ENCODE measurements at places on chromosomes 3 and 15.
A peak's percentile ranks its signal among the peaks of the same experiment; 100 is the strongest.

GRCh38 chr15:60328852-60329443 lies 68.8 kb downstream of the ANXA2 start:
- DNase-seq = peak; percentile 32

GRCh38 chr3:141413801-141414689 lies 45.7 kb downstream of the ZBTB38 start:
- DNase-seq = no peak

GRCh38 chr3:134892326-134892725 lies 97.3 kb downstream of the EPHB1 start:
- no peak for DNase-seq

DNA sequence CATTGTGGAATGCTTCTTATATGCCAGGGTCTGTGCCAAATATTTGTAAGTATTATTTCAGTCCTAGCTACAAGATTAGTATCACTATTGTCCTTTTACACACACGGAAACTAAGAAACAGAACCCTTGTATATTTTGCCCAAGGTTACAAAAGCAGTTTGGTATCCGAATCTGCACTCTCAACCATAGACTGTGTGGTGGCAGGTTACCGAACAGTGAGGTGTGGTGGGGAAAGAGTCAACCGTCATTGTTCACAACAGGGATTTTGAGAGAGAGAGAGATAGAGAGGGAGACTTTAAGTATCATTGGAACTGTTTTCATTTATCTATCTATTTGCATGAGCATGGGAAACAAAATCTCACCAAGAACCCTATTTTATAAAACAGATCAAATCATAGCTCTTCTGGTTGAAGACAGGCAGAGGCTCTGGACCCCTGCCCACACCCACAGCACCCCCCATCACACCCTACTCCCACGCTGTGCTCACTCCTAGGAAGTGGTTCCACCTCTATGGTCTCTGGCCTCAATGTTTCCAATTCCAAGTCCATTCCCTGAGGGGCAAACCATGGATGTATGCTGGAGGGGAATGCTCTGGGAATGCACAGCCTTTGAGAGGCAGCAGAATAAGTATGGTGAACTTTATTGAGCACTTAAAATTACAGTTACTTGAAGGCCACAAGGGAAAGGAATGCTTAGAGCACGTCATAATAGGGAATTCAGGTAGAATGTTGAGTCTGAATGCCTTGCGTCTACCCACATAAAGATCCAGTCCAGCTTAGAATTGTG lies 69.0 kb downstream of the ARHGAP31 start:
- DNase-seq = no peak

DNA sequence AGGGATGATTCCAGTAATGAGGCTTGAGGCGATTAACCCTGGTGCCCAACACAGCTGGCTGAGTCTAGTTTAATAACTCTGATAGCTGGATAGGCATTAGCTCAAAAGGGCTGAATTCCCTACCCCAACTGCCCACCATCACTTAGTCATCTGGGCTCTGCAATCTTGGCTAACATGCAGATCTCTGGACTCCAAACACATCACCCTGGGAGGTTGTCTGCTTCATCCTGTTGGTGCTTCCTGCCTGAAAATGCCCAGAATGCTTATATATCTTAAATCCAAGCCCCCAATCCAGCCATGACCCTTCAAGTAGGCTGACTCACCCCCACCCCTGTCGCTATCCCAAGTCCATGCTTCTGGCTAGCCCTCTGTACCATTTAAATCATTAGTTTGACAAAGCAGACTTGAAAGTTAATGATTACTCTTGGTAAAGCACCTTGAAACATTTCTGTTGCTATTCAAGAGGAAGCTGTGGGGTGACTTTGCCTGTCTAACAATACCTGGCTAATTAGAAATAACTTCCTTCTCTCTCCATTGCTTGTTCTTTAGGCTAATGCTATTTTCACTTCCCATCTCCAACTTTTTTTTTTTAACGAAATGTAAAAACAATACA lies 107.0 kb upstream of the RORA start:
- no peak for DNase-seq

- no peak for DNase-seq
These were observed 11.5 kb downstream of the CLRN1 start for GRCh38 chr3:150960708-150961684.

DNA sequence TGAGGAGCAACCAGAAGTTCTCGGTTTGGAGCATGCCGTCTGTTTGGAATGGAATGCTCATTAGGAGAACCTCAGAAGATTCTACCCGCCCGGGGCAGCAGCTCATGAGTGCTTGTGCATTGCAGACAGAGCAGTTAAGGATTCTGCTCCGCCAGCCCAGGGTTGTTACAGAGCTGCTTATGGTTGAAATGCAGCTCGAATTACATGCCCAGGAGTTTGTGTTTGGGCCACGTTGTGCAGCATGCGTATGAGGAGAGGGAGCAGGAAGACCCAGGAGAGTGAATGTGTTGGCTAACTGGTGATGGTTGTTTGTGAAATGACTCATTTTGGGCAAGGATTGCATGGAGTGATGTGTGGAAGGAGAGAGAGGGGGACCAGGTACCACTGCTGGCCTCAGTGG lies 9.0 kb downstream of the FGD5 start:
- DNase-seq = no peak

- no peak for DNase-seq
These were observed 102.2 kb upstream of the ARRDC4 start for GRCh38 chr15:97858296-97858695.

DNA sequence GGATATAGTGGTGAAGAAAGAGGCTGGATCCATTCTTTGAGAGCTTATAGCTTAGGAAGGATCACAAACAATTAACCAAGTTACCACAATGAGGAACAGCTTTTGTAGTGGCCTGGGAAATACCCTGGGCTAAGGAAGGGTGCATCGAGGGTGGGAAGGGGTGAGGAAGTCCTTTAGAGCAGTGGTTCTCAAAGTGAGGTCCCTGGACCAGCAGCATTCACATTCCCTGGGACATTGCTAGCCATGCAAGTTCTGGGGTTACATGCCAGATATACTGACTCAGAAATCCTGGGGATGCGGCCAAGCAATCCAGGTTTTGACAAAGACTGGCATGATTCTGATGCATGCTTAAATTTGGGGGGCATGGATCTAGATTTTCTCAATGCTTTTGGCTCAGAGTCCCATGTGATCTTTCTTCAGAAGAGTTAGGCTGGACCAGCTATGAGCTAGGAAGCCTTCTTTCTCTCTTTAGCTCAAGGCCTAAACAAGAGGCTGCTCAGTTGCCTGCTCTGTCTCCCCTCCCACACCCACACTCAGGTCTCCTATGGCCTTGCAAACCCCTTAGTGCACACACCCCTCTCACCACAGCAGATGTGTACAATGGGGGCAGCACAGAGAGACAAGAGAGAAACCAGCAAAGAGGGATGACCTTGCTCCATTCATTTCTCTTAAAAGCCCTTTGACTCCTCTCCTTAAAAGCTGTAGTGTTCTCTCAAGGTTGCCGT lies 1.8 kb upstream of the CCR1 start:
- no peak for DNase-seq

GRCh38 chr3:189297932-189298331 lies 126.2 kb downstream of the TPRG1 start:
- no peak for DNase-seq

DNA sequence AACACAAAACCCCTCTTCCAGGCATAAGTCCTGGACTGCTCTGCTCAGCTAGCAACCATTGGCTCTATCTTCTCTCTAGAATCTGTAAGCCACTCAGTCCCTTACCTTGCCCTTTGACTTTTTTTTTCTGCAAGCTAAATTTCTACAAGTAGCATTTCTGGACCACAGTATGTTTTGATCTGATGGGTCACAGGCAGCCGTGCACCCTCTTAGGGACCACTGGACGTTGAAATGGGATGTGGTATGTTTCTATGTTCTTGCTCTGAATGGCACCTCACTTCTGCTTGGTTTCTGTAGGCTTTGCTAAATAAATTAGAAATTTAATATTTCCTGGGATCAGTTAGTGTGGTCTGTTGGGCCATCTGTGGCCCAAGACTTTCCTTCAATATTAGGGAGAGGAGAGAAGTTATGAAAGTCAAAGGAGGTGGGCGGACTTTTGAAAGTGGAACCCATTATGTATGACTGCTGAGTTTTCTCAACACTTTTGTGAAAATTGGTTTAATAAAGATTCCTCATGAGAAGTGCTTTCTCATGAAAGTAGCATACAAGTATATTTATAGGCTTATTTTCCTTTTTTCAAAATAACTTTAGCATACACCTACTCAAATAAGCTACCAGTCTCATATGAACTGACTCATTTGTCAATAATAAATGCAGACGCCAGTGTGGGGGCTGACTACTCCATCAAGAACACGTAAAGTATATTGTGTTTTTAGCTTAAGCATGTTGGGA lies 18.4 kb upstream of the TIPARP start:
- no peak for DNase-seq

- no peak for DNase-seq
These were observed 159.1 kb downstream of the CHL1 start for GRCh38 chr3:355622-356021.

GRCh38 chr3:132205609-132206008 lies 111.6 kb upstream of the ACP3 start:
- DNase-seq = no peak

- no peak for DNase-seq
These were observed 249.9 kb upstream of the DNAJC19 start for GRCh38 chr3:181239441-181239840.

DNA sequence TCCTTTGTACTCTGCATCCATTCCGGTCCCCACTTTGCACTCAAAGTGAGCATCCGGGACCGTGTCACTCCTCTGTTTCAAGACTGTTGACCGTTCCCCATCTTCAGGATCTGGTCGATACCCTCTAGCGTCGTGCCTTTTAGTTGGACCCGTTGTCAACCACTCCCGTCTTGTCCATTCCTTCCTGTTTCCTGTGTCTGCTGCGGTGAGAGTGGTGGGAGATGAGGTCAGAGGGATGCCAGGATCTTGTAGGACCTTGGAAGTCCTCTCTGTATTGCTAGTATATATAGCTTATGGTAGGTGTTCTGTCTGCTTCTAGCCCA lies 624 bp downstream of the BRK1 start:
- no peak for DNase-seq

- no peak for DNase-seq
These were observed 61.5 kb downstream of the SLC6A1 start for GRCh38 chr3:11053926-11054503.

GRCh38 chr3:194640829-194641228 lies 7.6 kb upstream of the TMEM44 start:
- no peak for DNase-seq

DNA sequence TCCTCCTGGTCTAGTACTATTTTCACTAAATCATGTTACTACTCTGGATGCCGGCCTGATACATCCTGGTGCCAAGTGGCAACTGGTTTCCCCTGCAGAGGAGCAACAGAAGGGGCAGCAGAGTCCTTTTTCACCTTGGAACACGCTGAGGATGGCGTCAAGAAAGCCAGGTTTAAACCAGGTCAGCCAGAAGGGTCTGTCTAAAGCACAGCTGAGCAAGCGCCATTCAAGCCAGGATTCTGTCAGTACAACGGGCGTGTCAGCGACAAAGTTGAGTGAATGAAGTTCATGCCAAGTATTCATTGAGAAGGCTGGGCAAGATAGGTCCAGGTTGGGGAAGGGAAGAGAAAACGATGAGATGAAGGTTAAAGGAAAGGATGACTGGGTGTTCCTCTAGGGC lies 88.2 kb downstream of the FBN1 start:
- no peak for DNase-seq

DNA sequence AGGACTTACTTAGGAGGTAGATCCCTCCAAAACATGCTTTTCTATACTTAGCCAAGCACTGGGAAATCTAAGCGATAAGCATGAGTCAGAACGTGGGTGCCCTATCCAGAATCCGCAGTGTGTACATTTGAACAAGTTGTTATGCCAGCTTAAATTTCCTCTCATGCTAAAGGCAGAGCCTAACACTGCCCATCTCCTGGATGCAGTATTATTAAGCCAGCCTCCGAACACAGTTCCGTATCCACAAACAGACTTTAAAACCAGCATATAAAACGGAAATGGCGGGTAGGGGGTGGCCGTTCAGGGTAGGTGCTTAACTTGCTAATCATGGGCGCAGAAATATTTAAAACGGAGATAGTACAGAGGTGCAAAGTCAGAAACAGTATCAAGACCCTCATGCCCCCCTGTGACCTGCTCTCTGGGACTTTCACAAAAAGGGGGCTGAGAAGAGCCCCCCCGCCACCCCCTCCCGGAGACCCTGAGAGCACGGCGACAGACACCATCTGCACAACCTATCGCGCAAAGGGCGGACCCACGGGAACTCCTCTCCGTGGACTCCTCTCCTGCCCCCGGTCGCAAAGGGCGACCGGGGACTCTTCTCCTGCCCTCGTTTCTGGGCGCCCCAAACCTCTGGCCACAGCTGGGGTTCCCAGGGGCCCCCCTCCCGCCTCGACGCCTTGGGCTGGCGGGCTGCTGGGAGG lies 889 bp upstream of the LRRIQ4 start:
- DNase-seq = peak; percentile 66

DNA sequence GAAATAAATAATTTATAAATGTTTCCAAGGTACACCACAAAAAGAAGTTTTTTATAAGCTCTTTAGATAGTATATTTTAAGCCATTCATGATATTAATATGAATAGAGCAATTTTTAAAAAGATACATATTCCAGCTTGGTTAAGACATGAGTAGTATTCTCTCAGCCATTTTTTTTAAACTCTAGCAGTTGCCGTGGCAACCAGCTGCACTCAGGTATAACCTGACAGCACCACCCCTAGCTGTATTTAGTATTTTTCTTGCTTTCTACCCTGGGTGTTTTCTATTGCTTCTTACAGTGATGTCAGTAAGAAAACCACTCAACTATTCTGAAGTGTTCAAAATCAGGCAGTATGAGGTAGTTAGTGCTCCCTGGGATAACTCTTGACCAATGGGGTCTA lies 496.3 kb upstream of the CNTN3 start:
- DNase-seq = no peak

DNA sequence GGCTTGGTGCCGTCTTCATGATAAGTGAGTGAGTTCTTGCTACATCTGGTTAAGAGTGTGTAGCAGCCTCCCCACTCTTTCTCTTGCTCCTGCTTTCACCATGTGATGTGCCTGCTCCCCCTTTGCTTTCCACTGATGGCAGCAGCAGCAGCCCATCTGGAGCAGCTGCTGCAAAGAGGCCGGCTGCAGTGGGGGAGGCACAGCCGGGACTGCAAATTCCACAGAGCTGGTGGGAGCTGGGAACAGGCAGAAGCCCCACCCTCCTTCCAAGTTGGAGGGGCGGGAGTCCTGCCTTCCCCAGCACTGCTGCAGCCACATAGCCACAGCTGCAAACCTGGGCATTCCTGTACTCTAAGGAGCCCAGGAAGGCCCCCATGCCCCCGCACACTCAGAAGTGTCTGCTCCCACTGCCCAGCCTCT lies 62.8 kb upstream of the IMPG2 start:
- DNase-seq = no peak

DNA sequence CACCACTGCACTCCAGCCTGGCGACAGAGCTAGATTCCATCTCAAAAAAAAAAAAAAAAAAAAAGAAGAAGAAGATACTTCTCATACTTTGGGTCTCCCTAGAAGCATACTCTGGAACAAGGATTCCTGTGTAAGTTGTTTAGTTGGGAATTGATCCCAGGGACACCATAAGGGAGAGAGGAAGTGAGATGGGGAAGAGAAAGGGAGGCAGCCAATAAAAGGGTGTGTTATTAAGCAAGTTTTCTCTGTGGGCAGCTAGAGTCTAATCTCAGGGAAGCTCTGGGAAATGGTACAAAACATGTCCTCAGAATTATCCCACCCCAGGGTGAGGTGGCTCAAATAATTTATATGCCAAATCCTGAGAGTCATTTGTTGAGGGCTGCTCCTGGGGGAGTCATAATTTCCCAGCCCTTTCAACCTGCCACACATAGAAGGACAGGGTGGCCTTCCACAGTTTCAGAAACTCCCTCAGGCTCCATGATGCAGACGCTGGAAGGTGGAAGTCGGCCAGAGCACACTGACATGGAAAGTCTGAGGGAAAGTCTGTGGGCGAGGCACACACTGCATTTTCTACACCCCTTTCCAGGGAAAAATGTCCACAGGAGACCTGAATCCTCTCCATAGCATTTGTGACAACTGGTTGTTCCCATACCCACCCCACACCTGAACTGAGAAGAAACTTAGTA lies 86.4 kb upstream of the SLC4A7 start:
- no peak for DNase-seq
